Stimulated activated CD4-positive, alpha-beta T cell treated with anti-CD3 and anti-CD28 coated beads, TNF-alpha, amount 100 ng/mL, for 48 hours (primary cell): ENCODE measurements at places on chromosomes 2 and 18.

GRCh38 chr2:7592618-7593140 is 675.5 kb downstream of the RNF144A start:
- no peak for DNase-seq

GRCh38 chr2:212712466-212712865 is 173.9 kb upstream of the ERBB4 start:
- DNase-seq, result no peak

- no peak for DNase-seq
Measured at GRCh38 chr2:29497375-29497774, 382.2 kb downstream of the CLIP4 start.

GRCh38 chr2:99933894-99934650 is 208.3 kb downstream of the AFF3 start:
- no peak for DNase-seq

- no peak for DNase-seq
Measured at GRCh38 chr2:175865716-175866115, 136.4 kb downstream of the LNPK start.

GRCh38 chr2:85827879-85828569 is 60.8 kb downstream of the ST3GAL5 start:
- DNase-seq, result no peak

- DNase-seq, result no peak
Measured at GRCh38 chr2:212076456-212076855, 462.1 kb downstream of the ERBB4 start.

GRCh38 chr2:203830304-203831055 is 37.1 kb upstream of the CTLA4 start:
- peak; percentile 68 for DNase-seq

GRCh38 chr18:24386681-24387080 is 10.9 kb downstream of the OSBPL1A start:
- DNase-seq, result no peak

- no peak for DNase-seq
Measured at GRCh38 chr2:82259551-82259950, 1955.0 kb upstream of the LRRTM1 start.

- DNase-seq, result no peak
Measured at GRCh38 chr2:234587341-234588053, 90.6 kb upstream of the ARL4C start.

DNA sequence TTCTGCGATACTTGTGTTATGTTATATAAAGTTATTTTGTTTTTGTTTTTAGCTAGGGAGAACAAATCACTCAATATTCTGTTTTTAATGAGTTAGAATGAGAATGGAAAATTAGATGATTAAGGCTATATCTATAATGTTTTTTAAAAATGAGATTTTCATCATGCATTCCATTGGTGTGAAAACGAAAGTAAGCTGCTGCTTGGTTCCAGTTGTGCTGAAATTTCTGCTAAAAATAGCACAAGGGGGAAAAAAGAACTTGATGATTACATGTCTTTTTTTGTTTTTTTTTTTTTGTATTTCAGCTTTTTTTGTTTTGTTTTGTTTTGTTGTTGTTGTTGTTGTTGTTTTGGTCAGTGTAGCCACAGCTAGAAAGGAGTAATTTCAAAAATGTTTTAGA is 242.6 kb upstream of the KCNJ3 start:
- no peak for DNase-seq

DNA sequence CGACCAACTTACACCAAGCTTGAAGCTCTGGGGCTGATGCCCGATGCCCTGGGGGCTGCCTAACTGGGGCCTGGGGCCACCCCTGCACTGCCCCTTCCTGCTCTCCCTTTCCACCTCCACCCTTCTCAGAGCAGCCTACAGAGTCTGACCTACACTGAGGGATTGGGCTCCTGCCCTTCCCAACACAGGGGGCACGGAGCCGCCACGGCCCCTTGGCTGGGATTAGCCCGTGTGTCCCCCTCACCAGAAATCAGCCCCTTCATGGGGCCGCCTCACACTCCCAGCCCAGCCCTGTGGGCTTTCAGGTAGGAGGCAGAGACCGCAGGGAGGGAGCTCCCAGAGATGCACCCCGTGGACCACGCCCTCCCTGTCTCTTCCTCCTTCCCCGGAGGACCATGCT is 198.0 kb downstream of the EIPR1 start:
- DNase-seq, result no peak

GRCh38 chr18:3710712-3711301 is 260.8 kb downstream of the TGIF1 start:
- DNase-seq, result no peak

- peak; percentile 24 for DNase-seq
Measured at GRCh38 chr2:71157124-71157793, 26.8 kb downstream of the MPHOSPH10 start.

DNA sequence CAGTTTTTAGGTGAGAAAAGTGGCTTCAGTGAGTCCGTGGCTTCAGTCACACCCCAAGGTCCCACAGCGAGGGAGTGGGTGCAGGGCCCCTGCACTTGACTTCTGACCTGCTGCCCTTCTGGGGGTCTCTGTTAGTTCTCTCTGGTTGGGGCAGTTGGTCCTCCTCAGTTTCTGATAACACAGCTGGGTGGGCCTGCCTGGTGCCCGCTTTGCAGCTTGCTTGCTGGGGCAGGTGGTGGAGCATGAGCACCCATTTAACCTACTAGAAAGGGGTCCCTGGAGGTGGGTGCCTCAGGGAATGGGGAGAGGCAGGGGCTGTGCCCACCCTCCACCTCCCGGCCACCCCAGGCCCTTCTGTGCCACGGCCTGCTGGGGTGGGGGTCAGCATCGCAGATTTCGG is 83.2 kb downstream of the ASB1 start:
- DNase-seq, result no peak

DNA sequence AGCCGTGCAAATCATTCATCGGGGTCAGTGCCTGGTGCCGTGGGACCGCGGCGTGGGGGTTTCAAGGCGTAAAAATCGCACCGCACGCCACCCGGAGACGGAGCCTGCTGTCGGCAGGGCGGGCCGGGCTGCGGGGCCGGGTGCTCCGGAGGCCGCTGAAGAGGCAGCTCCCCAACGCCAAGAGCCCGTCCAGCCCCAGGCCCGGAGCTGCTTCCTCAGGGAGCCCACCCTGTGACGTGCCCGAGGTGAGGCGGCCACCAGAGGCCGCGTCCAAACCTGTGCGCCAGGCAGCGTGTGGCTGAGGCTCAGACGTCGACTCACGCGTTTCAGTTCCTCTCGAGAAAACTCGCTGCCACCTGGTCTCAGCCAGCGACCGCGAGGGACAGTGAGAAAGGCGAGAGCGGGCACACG is 98.1 kb downstream of the NFATC1 start:
- DNase-seq, result no peak

DNA sequence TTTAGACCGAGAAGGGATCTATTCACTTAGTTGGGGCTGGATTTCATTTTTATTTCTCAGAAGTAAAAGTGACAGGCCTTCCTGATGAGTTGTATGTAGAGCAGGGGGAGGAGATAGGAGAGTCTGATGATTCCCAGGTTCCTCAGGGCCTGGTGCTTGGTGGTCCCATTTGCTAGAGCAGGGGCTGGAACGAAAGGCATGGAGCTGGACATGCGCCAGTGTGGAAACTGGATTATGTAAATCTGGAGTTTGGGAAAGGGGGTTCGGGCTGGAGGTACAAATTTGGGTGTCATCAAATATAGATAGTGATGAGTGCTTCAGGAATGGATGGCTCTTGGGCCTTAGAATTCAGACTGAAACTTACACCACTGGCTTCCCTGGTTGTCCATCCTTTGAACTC is 27.5 kb downstream of the GNLY start:
- DNase-seq, result no peak

GRCh38 chr2:145141981-145142380 is 622.1 kb upstream of the ZEB2 start:
- DNase-seq, result no peak

GRCh38 chr2:8204711-8205110 is 477.1 kb upstream of the ID2 start:
- no peak for DNase-seq

DNA sequence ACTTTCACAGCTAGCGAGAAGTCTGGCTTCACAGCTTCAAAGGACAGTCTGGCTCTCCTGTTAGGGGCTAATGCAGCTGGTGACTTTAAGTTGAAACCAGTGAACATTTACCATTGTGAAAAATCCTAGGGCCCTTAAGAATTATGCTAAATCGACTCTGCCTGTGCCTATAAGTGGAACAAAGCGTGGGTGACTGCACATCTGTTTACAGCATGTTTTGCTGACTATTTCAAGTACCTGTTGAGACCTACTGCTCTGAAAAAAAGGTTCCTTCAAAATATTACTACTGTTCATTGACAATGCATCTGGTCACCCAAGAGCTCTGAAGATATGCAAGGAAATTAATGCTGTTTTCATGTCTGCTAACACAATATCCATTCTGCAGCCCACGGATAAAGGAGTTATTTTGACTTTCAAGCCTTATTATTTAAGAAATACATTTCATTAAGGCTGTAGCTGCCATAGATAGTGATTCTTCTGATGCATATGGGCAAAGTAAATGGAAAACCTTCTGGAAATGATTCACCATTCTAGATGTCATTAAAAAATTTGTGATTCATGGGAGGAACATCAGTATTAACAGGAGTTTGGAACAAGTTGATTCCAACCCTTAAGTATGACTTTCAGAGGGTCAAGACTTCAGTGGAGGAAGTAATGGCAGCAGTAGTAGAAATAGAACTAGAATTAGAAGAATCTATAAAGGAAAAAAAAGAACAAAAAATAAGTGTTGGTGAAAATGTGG is 48.9 kb downstream of the POLR1A start:
- no peak for DNase-seq

DNA sequence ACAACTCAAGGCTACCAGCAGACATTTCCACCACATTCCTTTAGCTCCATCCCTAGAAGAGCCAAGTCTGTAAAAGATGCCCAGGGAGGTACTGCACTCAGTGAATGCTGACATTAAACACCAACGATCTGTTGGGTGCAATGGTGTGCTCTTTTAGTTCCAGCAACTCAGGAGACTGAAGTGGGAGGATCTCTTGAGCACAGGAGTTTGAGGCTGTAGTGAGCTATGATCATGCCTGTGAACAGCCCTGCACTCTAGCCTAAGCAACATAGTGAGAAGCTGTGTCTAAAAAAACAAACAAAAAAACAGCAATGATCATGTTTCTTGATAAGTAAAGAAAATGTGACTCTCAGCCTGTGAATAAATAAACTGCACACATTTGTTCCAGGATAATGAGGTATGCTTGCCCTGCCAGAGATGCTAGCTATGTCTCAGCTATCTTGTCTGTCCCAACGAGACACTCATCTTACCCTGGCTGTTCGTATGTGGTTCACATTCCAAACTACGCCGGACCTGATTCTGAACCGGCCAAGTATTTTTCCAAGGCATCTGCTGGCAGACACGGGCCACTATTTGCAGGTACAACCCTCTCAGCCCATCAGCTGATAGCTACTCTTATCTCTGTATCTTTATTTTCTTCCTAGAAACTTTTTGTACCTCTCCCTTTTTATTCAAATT is 21.8 kb downstream of the TMEM182 start:
- DNase-seq, result no peak

- no peak for DNase-seq
Measured at GRCh38 chr2:58992062-58992706, 751.1 kb upstream of the FANCL start.

GRCh38 chr2:109538546-109538945 is 75.2 kb downstream of the SEPTIN10 start:
- no peak for DNase-seq

DNA sequence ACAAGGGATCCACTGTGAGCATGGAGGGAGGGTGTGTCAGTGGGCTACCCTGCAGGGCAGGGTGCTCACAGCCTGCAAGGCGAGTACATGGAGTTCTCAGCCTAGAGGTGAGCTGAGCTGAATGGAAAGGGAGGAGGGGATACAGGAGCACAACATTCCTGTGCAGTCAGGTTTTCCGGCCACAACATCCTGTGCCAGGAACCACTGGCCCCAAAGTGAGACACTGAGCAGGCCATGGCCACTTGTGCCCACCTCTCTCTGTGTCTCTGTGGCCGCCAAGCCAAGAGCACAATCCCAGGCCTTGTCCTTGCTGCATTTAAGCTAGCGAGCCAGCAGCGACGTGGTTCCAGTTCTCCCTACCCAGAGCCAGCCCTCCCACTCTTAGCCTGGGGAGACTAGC is 6.1 kb downstream of the DOK1 start:
- DNase-seq, result no peak

DNA sequence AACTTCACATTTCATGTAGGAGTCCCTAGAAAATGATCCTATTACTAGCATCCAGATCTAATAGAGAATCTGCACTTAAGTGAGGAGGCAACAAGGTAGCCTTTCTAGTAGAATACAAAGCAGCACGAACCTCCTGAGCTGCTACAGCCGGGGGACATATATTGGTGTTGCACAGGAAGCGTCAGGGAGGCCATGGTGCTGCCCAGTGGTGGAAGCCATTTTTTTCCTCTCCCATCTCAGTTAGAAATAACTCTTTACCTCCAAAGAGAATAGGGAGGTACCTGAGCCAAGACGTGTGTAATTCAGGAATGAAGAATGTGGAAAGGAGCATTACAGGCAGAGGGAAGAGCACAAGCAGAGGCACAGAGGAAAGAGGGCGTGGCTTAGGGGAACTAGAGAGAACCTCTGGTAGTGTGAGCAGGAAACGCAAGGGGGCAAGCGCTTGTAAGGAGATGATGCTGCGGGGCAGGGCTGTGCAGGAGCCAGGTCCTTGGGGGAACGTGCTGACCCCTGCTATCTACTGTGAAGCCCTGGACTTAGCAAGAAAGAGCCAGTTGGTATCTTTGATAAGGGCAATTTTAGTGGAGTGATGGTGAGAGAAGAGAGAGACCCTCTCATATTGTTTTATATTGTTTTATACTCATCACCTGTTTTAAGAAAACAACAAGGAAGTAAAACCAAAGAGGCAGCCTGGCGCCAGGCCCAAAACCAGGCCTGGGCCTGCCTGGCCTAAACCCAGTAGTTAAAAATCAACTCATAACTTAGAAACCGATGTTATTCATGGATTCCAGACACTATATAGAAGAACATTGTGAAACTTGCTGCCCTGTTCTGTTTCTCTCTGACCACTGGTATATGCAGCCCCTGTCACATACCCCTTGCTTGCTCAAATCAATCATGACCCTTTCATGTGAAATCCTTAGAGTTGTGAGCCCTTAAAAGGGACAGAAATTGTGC is 50.0 kb upstream of the TTC39C start:
- DNase-seq, result no peak

- DNase-seq, result no peak
Measured at GRCh38 chr2:70746094-70746974, 21.7 kb downstream of the ADD2 start.

GRCh38 chr2:171315781-171316180 is 118.0 kb downstream of the METTL8 start:
- DNase-seq, result no peak

DNA sequence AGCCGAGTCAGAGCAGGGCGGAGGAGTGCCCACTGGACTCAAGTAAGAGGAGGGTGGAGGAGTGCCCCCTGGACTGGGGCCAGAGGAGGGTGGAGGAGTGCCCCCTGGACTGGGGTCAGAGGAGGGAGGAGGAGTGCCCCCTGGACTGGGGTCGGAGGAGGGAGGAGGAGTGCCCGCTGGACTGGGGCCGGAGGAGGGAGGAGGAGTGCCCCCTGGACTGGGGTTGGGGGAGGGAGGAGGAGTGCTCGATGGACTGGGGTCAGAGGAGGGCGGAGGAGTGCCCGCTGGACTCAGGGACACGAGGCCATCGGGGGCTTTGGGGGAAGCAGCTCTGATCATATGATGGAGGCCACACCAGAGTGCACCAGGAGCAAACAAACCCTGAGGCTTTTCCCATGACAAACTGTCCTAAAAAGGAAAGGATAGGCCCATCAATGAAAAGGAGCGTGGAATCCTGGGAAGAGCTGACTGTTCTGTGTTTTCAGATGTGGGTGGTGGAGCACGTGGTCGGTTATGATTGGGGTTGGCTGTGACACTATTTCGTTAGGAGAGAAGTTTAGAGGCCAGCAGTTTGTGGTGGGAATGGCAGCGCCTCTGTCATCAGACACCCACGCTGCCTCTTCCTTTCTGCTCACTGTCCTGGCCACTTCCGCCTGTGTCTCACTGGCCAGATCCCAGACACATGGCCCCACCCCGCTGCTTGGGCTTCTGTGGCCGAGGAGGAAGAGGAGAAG is 24.5 kb upstream of the HPCAL1 start:
- peak; percentile 20 for DNase-seq
